ENCODE measurements at places on chromosomes 7 and 10. TPM values are rescaled to one million over a fixed set of nuclear protein-coding genes. Genes with fewer than 3 reads are reported as not detected.

Gene IQUB
- not detected for total RNA-seq

Gene ORC5
- 20.8 TPM for total RNA-seq

Gene NACAD
- total RNA-seq, result 0.11 TPM

Gene MSS51
- 4.8 TPM for total RNA-seq

Gene RADIL
- 0.28 TPM for total RNA-seq

Gene TET1
- total RNA-seq, result 3.8 TPM

GRCh38 chr10:79191951-79192676, 123.3 kb downstream of the ZMIZ1 start:
- DNase-seq, result no peak

DNA sequence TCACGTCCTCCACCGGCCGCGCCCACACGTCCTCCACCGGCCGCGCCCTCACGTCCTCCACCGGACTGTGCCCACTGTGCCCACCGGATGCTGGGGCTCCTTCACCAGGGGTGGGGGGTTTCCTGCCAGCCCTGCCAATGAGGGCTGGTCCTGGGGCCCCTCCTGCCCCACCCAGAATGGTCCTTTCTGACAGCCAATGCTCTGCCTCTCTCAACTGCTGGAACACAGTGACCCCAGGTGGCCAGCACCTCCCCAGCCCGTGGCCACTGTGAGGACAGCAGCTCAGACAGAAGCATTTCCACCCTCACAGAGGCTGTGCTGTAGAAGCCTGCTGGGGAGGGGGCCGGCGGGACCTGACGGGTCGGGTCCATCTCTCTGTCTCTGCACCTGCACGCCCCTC, 90.1 kb upstream of the DNAAF5 start:
- no peak for DNase-seq

- peak; percentile 60 for DNase-seq
Observed at GRCh38 chr10:62594093-62594520, 210.4 kb upstream of the ADO start.

DNA sequence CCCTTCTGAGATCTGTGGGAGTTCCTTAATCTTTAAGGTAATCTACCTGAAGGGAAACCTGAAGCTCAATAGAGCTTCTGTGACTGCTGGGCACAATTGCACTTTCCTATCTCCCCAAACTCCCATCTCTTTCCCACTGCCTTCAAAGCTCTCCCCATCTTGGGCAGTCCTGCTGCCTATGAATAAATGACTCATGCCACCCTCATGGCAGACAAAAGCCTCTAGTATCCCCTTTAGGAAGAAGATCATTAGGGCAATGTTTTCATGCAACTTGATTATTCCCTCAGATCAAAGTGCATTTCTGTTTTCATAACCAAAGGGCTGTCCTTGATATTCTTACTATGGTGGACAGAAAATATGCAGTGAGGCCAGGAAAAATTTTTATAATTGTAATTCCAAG, 704.9 kb upstream of the LRRN3 start:
- DNase-seq, result no peak

- DNase-seq, result no peak
Observed at GRCh38 chr10:88598055-88598454, 11.5 kb downstream of the LIPJ start.

- no peak for DNase-seq
Observed at GRCh38 chr7:36673703-36674102, 50.6 kb downstream of the AOAH start.

- DNase-seq, result no peak
Observed at GRCh38 chr7:69104023-69104422, 494.3 kb upstream of the AUTS2 start.

DNA sequence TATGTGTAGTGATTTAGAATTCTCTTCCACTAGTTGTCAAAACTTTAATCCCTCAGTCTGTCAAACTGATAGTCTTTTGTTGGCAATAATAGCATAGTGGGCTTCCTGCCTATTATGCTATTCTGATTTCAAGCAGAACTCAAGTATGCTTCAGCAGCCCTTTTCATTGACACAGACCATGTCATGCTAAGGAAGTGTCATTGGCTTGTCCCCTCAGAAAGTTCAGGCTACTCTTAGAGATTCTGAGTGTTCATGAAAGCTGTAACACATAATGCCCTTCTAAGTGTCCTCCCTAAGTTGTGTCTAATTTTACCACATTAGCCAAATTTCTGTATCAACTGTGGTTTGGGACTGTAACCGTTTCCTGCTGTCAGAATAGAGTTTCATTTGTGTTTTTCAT, 198.7 kb downstream of the THSD7A start:
- DNase-seq, result no peak

DNA sequence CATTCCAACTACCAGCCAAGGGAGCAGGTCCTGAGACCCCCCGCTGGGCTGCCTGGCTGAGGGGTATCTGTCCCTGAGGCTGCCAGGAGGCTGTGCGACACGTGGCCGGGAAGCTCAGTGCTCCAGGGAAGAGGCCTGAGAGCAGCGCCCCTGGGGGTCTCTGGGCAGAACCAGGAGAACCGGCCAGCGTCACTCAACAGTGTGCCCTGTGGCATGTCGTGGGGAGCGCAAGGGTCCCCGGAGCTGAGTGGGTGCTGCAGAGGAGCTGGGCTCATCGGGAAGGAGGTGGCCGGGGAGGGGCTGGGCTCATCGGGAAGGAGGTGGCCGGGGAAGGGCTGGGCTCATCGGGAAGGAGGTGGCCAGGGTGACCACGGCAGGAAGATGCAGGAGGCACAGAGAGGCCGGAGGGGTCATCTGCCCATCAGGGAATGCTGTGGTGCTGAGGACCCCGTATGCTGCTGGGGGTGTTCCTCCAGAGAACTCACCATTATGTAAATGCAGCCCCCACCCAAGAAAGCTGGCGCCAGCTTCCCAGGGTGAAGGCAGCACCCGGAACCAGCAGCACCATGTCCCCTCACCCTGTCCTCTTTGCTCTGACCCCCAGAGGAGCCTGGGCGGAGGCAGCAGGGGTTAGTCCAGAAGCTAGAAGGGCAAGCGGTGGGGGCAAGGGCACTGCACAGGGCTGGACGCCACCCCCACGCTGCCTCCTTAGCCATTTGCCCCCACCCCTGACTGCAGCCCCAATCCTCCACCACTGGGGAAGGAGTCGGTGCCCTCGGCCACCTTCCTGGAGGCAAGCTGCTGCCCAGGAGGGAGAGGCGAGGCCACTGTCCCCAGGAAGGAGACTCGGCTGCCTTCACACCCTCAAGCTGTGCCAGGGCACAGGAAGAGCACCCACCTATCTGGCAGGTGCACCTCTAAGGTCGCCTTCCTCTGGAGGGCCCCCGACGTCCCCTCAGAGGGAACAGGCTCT, 33.3 kb downstream of the CALML3 start:
- DNase-seq, result peak; percentile 18

- DNase-seq, result no peak
Observed at GRCh38 chr7:31102973-31103850, 51.1 kb downstream of the ADCYAP1R1 start.

GRCh38 chr7:2307690-2308107, 6.5 kb downstream of the SNX8 start:
- DNase-seq, result no peak

DNA sequence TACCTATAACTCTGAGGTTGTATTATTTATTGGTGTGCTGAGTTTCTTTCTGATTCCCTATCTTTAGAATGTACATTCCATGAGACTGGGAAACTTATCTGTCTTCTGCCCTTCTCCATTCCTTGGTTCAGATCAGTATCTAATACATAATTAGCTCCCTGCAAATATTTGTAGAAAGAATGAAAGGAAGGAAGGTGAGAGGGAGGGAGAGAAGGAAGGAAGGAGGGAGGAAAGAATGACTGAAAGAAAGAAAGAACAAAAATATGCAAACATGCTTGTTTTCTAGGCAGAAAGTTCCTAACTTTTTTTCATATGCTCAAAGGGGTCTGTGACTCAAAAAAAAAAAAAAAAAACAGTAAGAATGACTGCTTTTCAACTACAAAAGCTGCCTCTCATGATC, 3.9 kb upstream of the USP6NL start:
- DNase-seq, result no peak

DNA sequence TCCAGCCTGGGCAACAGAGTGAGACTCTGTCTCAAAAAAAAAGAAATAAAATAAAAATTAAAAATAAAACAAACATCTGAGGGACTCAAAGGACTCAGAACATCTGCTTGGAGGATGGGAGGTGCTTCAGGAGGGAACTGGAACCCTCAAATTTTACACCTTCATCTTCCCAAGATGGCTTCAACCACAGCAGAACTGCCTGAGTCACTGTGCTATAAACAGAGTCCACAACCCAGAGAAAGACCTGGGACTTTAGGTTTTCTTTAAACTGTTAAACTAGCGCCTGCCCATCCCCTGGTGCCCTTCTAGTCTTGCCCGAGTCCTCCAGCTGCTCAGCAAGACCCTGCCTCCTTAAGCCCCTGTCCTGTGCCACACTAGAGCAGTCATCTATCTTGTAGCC, 40.8 kb downstream of the RGS10 start:
- no peak for DNase-seq

- no peak for DNase-seq
Observed at GRCh38 chr10:79155301-79156081, 86.7 kb downstream of the ZMIZ1 start.

DNA sequence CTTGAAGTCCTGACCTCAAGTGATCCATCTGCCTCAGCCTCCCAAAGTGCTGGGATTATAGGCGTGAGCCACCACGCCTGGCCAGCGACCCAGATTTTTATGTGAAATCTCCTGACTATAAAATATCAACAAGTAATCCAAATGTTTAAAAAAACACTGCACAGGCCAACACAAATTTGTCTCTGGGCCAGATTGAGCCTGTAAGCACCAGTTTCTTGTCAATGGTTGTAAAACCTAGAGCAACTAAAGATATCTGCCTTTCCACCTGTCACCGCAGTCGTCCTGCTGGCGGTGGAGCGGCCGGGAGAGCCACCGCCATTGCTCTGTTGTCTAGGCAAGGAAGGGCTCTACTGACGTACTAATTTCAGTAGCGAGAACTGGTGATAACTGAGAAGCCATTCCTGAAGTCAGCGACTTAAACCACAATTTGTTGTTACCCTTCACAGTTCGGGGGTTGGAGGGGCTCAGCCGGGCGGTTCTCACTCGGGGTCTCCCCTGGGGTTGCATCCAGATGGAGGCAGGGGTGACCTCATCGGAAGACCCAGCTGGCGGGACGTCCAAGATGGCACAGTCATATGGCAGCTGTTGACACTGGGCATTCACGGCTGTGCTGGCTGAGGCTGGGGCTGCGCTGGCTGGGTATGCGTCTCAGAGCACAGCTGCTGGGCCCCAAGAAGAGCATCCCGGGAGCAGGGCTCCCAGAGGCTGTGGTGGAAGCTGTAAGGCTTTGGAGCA, 55.2 kb upstream of the PDGFA start:
- no peak for DNase-seq

- peak; percentile 49 for DNase-seq
Observed at GRCh38 chr10:110535958-110536891, 31.3 kb upstream of the SMC3 start.

All from activated naive CD8-positive, alpha-beta T cell treated with anti-CD3 and anti-CD28 coated beads, Interleukin-2, amount 10 ng/mL, durations not matched to agents 7 days and 5 days (primary cell).